ENCODE measurements at places on chromosomes 16 and 17. TPM values are rescaled to one million over a fixed set of nuclear protein-coding genes. Genes with fewer than 3 reads are reported as not detected.

HBM gene
- total RNA-seq = not detected

HS3ST2 gene
- total RNA-seq = not detected

C16orf86 gene
- total RNA-seq = 0.35 TPM

VAT1L gene
- total RNA-seq = 0.08 TPM

NLRC3 gene
- 7.9 TPM for total RNA-seq

GJD3 gene
- total RNA-seq = not detected

CD300C gene
- not detected for total RNA-seq

UBALD2 gene
- total RNA-seq = 186 TPM

TRPV3 gene
- 0.84 TPM for total RNA-seq

KRTAP4-5 gene
- not detected for total RNA-seq

LAT gene
- 262 TPM for total RNA-seq

ZNF48 gene
- total RNA-seq = 18.1 TPM

TEN1 gene
- total RNA-seq = 11.9 TPM

DOC2A gene
- total RNA-seq = 1.1 TPM

HOXB13 gene
- total RNA-seq = 0.11 TPM

CACNG5 gene
- total RNA-seq = not detected

SOST gene
- total RNA-seq = not detected
